ENCODE measurements at places on chromosomes 12 and 14.

DNA sequence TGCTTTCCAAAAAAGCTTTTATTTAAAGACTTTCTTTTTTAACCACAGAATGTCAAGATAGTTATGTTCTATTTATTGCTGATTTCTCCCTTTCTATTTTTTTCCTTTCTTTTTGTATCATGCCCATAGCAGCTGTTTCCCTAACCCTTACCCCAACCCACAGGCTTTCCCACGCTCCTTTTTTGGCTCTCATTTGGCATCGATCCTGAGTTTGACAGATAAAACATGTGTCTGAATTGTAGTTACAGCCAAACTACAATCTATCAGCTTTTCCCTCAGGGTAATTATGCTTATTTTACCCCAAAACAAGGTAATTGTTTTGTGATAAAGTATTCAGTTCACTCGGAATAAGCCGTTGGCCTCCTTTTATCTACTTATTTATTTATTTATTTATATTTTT, 46.7 kb downstream of the PDE3A start:
- DNase-seq = peak; percentile 20

- no peak for DNase-seq
Observed at GRCh38 chr14:65993103-65993502, 493.1 kb upstream of the CCDC196 start.

DNA sequence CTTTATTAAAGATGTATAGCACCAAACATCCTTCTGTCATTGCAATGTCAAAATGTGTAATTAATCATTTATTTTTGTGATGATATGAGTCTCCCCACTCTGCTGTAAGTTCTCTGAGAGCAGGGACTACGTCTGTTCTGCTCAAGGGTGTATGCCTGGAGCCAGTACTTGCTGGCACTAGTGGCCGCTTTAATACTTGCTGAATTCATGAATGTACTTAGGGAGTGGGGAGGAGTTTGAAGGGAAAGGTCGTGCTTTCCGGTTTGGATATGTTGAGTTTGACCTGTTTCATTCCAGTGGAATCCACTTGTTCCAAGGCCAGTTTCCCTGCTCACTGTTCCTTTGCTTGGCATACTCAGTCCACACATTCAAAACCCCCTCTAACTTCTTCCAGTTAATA, 1.9 kb upstream of the DCAF5 start:
- DNase-seq = no peak

DNA sequence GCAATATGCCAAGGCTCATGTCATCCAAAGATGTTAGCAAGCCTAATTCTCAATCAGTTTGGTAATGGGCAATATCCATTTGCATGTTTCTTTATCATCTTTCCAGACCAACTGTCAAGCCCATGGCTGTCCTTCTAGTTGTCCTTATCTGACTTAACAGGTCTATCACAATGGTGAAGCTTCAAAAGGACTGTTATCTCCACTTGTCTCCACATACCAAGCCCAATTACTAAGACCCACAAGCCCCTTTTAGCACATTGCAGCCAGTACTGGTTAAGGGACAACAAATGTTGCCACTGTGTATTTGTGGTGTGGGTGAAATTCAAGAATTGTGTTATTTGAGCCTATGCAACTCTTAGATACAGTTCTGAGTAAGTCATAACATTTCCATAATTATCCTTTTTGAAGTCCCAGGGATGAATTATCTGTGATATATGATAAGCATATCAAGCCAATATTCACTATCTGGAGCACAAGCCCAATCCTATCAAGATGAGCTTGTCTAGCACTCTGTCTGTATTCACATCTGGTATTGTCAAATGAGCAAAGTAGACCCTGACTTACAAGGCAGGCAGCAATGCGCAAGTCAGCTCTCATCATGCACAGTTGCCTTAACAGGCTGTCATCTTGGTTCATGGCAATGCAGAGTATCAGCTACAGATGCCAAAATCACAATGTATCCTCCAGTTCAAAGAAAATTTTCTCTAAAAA, 19.3 kb upstream of the ST8SIA1 start:
- no peak for DNase-seq

Data from left ventricle myocardium inferior (tissue), 1 donor.